ENCODE measurements at places on chromosomes 6 and 20.

- no peak for DNase-seq
These were observed 137.7 kb upstream of the HEY2 start for GRCh38 chr6:125611573-125612344.

DNA sequence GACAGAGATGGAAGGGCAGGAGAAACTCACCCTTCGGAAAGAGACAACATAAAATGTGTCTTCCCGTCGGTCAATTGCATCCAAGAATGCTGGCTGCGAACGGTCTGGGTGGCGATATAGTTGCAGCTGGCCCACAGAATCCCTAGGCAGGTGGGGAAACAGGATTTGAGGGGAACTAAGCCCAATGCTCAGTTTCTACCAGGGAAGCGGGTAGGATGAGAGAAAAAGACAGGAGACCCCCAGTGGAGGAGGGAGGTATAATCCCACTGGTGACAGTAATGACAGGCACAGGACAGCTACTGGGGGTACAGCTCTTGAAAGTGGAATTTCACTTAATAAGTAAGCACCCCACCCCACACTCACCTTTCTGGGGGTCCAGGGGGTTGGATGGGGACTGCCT is 7.5 kb upstream of the TNXB start:
- DNase-seq: no peak

DNA sequence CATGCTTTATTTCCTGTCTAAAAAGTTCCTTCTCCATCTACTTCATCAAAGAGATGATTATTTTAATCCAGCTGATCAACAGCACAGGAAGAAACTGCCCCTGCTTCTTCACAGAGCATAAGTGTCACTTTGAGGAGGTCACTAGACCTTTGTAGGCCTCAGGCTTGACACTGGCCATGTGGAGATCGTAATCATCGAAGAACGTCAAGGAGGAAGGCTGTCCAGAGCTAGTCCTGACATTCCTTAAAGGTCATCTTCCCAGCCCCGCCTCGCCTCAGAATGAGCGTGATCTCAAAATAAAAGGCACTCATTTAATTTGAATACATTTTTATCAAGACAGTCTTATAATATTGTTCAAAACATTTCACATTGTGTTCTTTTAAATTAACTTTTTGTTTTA is 445.7 kb upstream of the CDH4 start:
- no peak for DNase-seq

DNA sequence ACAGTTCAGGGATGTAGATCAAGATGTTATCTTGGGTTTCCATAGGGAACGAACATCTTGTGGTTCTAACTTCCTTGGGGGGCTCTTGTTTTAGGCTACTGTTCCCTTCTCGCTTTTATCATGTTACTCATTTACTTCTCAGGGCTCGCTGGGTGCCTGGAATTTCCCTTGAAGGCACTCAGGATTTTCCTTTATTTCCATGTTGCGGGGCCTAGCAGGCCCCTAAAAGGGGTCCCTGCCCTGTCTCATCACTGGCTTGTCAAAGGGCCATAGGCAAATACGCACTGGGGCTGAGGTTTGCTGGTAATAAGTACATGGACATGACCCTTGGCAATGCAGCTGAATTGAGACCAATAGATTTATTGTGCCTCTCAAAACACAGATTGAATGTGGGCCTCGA is 262.3 kb downstream of the CDH4 start:
- no peak for DNase-seq

GRCh38 chr6:150334790-150335783 is 33.7 kb upstream of the IYD start:
- no peak for DNase-seq

GRCh38 chr6:127514773-127515227 is 4.3 kb downstream of the MTCL3 start:
- DNase-seq: peak; percentile 43

DNA sequence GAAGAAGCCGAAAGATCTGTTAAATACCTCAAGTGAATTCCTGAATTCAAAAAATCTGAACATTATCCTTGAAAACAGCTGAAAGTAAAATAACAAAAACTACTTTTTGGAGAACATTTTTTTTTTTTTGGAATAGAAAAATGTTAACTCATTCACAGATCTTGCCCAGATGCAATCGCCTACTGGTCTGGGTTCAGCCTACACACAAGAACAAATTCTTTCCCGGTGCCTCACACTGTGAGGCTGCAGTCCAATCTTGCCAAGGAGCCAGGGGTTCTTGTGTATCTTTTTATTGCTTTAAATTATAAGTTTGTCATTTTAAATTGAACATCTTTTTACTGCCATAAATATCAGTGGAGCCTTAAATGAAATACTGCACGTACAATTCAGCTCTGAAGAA is 41.2 kb upstream of the TMEM200A start:
- no peak for DNase-seq

DNA sequence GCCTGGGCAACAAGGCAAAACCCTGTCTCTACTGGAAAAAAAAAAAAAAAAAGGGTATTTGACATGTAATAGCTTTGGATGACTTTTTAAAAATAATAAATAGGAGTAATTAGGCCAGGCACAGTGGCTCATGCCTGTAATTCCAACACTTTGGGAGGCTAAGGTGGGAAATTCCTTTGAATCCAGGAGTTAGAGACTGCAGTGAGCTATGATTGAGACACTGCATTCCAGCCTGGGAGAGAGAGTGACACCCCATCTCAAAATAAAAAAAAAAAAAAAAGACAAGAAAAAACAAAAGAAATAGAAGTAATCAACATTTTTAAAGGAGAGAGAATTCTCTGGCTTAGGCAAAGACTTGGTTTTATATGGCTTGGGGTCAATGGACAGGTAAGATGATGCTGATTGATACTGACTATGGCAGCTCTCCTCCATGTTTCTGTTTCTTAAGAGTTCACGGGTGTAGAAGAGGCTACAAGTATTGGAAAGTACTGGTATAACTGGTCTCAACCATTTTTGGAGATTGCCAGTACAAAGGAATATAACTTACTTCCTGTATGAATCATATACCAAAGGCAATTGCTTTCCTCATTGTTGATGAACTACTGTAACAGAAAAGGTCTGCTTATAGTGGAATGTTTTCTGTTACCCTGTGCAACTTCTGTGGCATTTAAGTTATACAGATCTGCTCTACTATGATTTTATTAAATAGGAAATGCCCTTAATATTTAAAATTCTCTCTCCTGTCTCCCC is 10.1 kb downstream of the MAP3K5 start:
- no peak for DNase-seq

- DNase-seq: no peak
These were observed 125.6 kb upstream of the MARCKS start for GRCh38 chr6:113731541-113731940.

GRCh38 chr6:42125231-42125630 is 17.2 kb downstream of the C6orf132 start:
- DNase-seq: no peak

- DNase-seq: no peak
These were observed 107.8 kb upstream of the RNF217 start for GRCh38 chr6:124854338-124854922.

- no peak for DNase-seq
These were observed 338.3 kb upstream of the NT5E start for GRCh38 chr6:85111481-85112011.

- DNase-seq: no peak
These were observed 638.0 kb downstream of the DHX35 start for GRCh38 chr20:39600156-39600555.
